Upper lobe of left lung (tissue), 6 donors: ENCODE measurements at places on chromosomes 6 and 20. TPM values are rescaled to one million over a fixed set of nuclear protein-coding genes. Genes with fewer than 3 reads are reported as not detected.
A peak's percentile ranks its signal among the peaks of the same experiment; 100 is the strongest.

The TCP11 gene
- not detected for total RNA-seq

The E2F1 gene
- 7.9 TPM for total RNA-seq

The IL17A gene
- not detected for total RNA-seq

The BYSL gene
- 8.9 TPM for total RNA-seq

DNA sequence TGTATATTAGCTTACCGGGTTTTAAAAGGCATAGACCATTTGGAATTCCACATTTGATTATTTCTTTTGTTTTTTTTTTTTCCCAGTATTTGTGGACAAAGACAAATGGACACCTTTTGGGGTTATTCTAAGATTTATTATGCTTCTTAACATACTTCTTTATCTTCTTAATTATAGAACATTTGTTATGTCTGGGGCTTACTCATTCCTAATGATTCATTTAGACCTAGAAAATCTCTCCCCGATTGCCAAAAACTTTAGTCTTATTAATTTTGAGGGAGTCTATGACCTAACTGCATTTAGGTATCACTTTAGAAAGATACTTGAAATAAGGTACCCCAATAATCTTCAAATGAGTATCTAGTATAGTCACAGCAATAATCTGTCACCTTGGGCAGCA, 170.7 kb upstream of the PREP start:
- H3K4me1 ChIP-seq, result no peaks in the 10 kb centered on the region
- no peak overlapping the region for H3K27ac ChIP-seq
- H3K4me3 ChIP-seq, result no peak overlapping the region
- no peak for DNase-seq

- H3K27ac ChIP-seq, result no peak overlapping the region
- H3K27me3 ChIP-seq, result no peaks in the 10 kb centered on the region
- H3K4me1 ChIP-seq, result no peaks in the 10 kb centered on the region
- DNase-seq, result no peak
- no peak overlapping the region for H3K4me3 ChIP-seq
Observed at GRCh38 chr20:44233436-44234016, 13.6 kb upstream of the GDAP1L1 start.

DNA sequence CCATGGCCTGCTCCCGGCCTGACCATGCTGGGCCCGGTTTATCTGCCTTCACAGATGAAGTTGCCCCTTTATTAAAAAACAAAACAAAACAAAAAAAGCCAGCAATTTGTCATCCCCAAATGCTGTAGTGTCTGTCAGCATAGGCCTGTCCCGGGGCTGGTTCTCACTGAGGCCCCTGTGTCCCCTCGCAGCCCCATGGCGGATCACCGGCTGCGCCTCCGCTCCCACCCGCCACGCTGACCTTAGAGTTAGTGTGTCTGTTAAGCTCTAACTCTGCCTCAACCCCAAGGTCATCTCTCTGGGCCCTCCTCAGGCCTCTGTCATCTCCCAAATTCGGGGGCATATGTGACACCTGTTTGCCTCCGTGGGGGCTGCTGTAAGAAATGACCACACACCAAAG, 11.1 kb downstream of the SLCO4A1 start:
- peaks cover 38% of the 10 kb centered on the region for H3K4me1 ChIP-seq
- H3K36me3 ChIP-seq, result no peaks in the 10 kb centered on the region
- H3K27me3 ChIP-seq, result no peaks in the 10 kb centered on the region
- H3K27ac ChIP-seq, result peak overlapping the region; percentile 98
- peak; percentile 79 for DNase-seq

- H3K27ac ChIP-seq, result no peak overlapping the region
- no peak overlapping the region for H3K4me3 ChIP-seq
- no peaks in the 10 kb centered on the region for H3K4me1 ChIP-seq
- no peak for DNase-seq
- no peaks in the 10 kb centered on the region for H3K36me3 ChIP-seq
Observed at GRCh38 chr6:29336269-29336668, 32.4 kb downstream of the OR5V1 start.

- no peaks in the 10 kb centered on the region for H3K27me3 ChIP-seq
- no peaks in the 10 kb centered on the region for H3K36me3 ChIP-seq
- no peaks in the 10 kb centered on the region for H3K4me1 ChIP-seq
- no peak overlapping the region for H3K27ac ChIP-seq
Observed at GRCh38 chr20:30811885-30812671, 445.4 kb upstream of the DEFB115 start.

DNA sequence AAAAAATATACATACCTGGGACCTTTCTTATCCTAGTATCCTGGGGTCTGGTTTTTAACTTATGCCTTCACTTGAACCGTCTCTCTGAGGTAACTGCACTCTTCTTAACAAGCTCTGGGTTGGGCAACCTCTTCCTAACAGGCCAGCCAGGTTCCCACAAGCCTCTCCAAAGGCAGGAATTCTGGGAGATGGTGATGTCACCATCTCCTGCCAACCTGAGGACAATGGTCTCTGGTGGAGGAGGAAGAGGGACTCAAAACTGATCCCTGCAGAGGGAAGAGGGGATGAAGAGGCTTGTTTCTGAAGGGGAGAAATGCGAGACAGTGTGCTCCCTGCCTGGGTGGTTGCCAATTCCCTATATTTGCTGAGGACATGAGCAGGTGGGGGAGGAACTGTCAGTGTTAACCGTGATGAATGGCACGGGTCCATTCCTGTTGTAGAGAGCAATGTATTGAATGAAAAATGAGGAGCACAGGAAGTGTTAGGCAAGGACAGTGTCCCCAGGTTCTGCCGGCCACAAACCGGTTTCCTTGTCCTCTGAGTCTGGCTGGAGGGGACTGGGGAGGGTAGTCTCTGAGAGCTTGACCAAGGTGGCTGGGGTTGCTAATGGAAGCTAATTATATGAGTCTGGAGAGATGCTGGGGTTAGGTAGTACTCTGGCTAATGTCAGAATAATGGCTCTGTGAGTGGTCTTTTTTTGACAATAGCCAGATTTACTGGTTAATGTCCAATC, 95.5 kb downstream of the KCNB1 start:
- H3K27me3 ChIP-seq, result no peaks in the 10 kb centered on the region
- H3K4me3 ChIP-seq, result no peak overlapping the region
- DNase-seq, result peak; percentile 22
- no peaks in the 10 kb centered on the region for H3K4me1 ChIP-seq
- no peak overlapping the region for H3K27ac ChIP-seq

DNA sequence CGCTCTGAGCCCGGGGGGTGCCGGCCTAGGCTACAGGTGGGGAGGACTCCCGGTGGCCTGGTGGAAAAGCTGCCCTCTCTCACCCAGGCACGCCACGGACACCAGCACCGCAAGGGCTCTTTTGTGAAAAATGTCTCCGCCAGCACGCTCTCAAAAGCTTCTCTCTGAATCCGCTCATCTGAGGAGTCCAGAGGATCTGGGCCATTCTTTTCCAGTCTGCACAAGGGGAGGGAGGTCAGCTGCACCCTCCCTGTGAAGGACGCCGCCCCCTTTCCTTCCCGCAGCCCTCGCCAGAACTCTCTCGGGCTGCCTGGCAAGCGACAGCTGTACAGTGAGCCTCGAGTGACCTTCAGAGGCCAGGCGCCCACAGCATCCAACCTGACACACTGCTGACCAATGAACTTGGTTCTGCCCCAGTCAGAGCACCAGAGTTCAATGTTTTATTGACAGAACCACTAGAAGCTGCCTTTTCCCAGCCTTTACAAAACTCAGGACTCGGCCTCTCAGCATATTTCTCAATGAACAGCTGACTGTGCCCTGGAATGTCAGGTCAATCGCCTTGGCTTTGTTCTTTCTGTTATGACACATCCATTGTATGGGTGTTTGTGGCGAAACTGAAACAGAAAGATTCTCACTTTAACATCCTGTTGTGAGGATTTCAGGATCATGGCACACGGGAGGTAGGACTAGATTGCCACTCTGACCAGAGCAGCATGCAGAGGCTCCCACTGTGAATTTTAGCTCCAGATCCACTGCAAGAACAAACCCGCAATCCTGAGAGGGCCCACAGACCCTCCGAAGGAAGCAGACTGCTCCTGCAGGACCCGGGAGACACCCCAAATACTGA, 26.7 kb downstream of the SERPINB9 start:
- H3K4me1 ChIP-seq, result peaks cover 37% of the 10 kb centered on the region
- DNase-seq, result peak; percentile 59
- no peaks in the 10 kb centered on the region for H3K27me3 ChIP-seq

- H3K27ac ChIP-seq, result no peak overlapping the region
- H3K27me3 ChIP-seq, result no peaks in the 10 kb centered on the region
- peaks cover 6% of the 10 kb centered on the region for H3K4me1 ChIP-seq
- no peak for DNase-seq
- no peaks in the 10 kb centered on the region for H3K36me3 ChIP-seq
Observed at GRCh38 chr6:52927451-52927850, 18.0 kb upstream of the GSTA3 start.

DNA sequence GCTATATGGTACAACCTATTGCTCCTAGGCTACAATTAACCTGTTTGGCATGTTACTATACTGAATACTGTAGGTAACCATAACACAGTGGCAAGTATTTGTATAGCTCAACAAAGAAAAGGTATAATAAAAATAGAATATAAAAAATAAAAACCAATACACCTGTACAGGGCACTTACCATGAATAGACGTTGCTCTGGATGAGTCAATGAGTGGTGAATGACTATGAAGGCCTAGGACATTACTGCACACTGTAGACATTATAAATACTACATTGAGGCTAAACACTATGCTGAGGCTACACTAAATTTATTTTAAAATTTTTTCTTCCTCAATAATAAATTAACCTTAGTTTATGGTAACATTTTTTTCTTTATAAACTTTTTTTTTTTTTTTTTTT, 18.6 kb downstream of the ELOVL5 start:
- H3K36me3 ChIP-seq, result no peaks in the 10 kb centered on the region
- no peak overlapping the region for H3K27ac ChIP-seq
- DNase-seq, result no peak
- peaks cover 13% of the 10 kb centered on the region for H3K4me1 ChIP-seq
- H3K27me3 ChIP-seq, result no peaks in the 10 kb centered on the region
- no peak overlapping the region for H3K4me3 ChIP-seq

GRCh38 chr20:33095249-33095648, 15.8 kb downstream of the BPIFB4 start:
- H3K36me3 ChIP-seq, result no peaks in the 10 kb centered on the region
- no peaks in the 10 kb centered on the region for H3K27me3 ChIP-seq

- no peak for DNase-seq
- H3K36me3 ChIP-seq, result no peaks in the 10 kb centered on the region
- H3K27ac ChIP-seq, result no peak overlapping the region
- no peaks in the 10 kb centered on the region for H3K27me3 ChIP-seq
- no peak overlapping the region for H3K4me3 ChIP-seq
- peaks cover 29% of the 10 kb centered on the region for H3K4me1 ChIP-seq
Observed at GRCh38 chr6:85672050-85672449, 29.4 kb upstream of the SYNCRIP start.

DNA sequence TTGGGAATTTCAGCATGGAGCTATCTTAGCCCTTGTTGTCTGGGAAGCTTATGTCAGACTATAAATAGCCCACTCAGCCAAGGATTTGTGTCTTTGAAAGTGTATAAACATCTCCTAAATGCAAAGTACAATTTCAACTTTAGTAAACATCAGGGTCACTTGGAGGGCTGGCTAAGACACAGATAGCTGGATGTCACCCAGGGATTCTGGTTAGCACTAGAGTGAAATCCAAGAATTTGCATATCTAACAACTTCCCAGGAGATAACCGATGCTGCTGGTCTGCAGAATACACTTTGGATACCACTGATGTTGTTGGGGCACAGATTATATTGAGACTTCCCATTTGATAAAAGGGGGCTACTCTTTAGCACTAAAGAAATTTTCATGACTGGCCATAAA, 130.9 kb downstream of the PAX1 start:
- no peak for DNase-seq
- H3K4me1 ChIP-seq, result no peaks in the 10 kb centered on the region
- no peaks in the 10 kb centered on the region for H3K27me3 ChIP-seq
- no peak overlapping the region for H3K4me3 ChIP-seq
- no peak overlapping the region for H3K27ac ChIP-seq
- H3K36me3 ChIP-seq, result no peaks in the 10 kb centered on the region

DNA sequence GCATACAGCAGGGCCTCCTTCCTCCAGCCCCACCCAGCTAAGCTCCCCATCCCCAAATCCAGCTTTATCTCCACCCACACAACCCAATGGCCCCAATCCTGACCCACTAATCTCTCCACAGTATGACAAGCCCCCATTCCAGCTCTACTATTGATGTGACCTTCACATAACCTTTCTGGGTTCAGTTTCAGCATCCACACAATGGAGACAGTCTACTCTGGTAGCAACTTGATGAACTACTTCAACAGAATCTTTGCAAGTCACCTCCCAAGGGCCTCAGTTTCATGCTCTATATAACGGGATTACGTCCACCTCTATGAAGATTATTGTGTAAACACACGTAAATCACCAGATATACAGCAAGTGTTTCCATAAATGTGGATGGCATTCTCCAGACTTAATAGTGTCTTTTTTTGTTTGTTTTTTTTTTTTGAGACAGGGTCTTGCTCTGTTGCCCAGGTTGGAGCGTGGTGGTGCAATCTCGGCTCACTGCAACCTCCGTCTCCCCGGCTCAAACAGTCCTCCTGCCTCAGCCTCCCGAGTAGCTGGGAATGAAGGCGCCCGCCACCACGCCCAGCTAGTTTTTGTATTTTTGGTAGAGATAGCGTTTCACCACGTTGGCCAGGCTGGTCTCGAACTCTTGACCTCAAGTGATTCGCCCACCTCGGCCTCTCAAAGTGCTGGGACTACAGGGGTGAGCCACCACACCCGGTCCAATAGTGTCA, 1.4 kb downstream of the AHCY start:
- no peaks in the 10 kb centered on the region for H3K27me3 ChIP-seq
- H3K27ac ChIP-seq, result no peak overlapping the region
- H3K4me3 ChIP-seq, result peak overlapping the region; percentile 57
- peaks cover 31% of the 10 kb centered on the region for H3K4me1 ChIP-seq
- DNase-seq, result no peak
